ENCODE measurements at places on chromosomes 11 and 22.

GRCh38 chr11:59097113-59097708, 9.8 kb upstream of the FAM111B start:
- peak; percentile 35 for DNase-seq

DNA sequence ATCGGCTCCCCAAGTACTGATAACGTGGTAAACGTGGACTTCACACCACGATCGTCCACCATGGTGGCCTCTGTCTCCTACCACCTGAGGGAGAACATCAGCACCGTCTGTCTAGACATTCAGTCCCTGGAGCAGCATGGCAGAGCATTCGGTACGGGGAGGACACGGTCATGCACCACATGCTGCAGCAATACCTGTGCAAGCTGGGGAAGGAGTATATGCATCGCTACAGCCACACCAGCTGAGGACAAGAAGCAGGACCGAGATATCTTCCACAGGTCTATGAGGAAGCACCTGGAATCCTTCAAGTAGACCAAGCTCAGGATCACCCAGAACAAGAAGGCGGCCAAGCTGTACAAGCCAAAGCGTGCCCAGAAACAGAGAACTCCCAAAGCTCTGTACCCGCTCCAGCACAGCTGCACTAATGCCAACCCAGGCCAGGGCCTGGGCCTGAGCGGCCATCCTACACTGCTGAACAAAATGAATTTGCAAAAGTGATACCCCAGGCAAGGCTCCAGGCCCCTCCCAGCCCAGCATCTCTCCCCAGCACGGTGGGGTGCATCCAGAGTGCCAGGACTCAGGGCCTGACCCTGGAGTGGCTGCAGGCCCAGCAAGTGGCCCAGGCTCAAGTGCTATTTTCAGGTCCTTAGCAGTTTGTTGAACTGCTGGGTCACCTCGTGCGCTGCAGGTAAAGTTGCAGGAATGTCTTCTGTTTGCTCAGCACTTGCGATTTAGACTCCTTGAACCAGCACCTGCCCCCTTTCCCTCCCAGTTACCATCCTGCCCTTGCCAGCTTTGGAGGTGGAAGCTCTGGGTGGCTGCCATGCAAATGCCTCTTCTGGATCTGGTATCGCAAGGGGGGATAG, 119.3 kb upstream of the SERPIND1 start:
- DNase-seq: no peak

GRCh38 chr11:111419641-111420327, 40.7 kb upstream of the POU2AF1 start:
- no peak for DNase-seq

DNA sequence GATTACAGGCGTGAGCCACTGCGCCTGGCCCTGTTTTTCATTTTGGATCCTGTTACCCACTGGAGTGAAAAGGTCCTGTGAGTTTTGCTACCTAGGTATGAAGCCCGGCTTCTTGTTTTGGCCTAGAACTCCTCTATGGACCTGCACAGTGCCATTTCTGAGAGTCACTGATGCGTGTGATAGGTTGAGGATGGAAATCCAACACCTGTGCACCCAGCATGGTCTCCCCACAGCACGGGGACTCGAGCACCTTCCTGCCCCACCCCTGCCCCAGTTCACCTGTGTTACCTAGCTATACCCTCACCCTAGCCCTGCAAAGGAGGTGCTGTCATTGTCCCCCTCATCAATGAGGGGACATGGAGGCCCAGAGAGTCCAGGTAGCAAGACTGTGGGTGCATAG, 5.1 kb downstream of the FBLN1 start:
- no peak for DNase-seq

GRCh38 chr11:76801225-76801624, 18.1 kb downstream of the TSKU start:
- DNase-seq: no peak

DNA sequence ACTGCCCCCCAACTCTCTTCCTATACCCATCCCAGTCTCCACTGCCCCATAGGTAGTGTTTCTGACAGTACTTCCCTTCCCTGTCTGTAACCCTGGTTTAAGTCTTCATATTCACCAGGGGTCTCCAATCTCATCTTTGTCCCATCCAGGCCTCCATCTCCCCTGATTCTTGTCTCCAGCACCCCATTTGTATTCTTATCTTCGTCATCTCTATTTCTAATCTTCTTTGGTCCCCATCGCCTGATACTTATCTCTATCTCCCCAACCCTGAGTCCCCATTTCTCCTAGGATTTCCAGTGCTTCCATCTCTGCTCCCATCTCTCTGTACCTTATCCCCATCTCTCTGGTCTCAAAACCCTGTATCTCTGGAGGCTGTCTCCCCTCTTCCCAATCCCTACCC, 1.8 kb downstream of the PHOX2A start:
- DNase-seq: no peak

GRCh38 chr11:38927993-38928392, 2330.0 kb upstream of the RAG2 start:
- DNase-seq: no peak

DNA sequence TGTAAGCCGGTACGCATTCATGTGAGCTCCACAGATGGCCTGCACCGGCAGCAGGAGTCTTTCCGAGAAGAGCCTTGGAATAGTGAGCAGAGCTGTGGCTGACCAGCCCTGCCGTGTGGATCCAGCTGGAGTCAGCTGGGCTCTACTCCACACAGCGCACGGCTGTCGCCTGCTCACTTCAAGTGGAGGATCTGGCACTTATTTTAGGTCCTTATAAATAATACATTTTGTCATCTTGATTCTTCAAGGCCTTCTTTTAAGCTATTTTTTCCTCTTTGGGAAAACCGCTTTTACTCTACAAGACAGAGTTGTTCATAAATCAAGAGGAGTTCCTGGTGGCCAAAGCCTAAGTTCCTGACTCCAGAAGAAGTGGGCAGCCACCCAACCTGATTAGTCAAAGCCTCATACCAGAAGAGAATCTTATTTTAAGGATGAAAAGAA, 93.8 kb downstream of the KCNC1 start:
- DNase-seq: no peak

- DNase-seq: no peak
Measured at GRCh38 chr11:76327756-76328388, 53.1 kb downstream of the THAP12 start.

DNA sequence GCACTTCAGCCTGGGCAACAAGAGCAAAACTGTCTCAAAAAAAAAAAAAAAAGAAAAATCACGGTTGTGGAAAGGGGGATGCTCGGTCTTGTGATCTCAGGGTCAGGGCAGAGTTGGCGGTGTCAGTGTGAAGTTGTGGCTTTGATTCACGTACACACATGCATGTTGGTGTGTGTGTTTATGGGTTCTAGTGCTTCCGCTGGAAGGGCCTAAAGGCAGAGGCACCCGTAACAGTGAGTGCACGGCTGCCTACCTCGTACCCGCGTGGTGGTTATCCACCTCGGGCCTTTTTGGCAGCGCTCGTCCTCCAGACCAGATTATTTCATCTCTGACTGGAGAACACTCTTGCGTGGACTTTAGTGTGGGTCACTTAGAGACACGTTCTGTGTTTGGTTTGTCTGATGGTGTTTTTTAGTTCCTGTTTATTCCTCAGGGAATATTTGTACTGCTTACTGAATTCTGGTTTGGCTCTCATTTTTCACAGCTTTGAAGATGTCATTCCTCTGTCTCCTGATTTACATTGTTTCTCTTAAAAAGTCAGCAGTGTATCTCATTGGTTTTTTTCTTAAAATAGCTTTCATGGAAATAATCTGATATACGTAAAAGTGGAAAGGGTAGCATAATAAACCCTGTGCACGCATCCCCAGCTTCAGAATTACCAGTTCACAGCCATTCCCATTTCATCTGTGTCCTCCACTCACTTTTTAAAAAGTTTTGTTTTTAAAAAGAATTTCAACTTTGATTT, 15.6 kb downstream of the ZBED4 start:
- no peak for DNase-seq

DNA sequence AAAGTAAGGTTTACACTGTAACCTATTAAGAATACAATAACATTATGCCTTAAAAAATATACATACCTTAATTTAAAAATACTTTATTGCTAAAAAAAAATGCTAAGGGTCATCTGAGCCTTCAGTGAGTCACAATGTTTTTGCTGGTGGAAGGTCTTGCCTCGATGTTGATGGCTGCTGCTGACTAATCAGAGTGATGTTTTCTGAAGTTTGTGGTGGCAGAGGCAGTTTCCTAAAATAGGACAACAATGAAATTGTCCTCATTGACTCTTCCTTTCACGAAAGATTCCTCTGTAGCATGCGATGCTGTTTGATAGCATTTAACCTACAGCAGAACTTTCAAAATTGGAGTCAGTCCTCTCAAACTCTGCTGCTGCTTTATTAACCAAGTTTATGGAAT, 97.6 kb downstream of the FAT3 start:
- DNase-seq: no peak

DNA sequence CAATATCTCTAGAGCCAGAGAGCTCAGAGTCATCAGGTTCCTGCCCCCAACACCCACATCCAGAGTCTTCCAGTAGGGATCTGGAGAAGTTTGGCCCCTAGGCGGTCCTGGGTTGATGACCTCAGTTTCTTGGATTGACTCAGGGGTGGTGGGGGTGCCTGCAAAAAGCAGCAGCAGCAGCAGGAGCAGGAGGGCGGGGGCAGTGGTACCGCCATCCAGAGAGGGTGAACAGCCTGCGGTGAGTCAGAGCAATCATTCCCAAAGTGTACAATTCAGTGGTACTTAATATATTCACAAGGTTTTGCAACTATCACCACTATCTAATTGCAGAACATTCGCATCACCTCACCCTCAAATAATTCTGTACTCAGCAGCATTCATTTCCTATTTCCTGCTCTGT, 9.9 kb upstream of the SEC14L3 start:
- no peak for DNase-seq

DNA sequence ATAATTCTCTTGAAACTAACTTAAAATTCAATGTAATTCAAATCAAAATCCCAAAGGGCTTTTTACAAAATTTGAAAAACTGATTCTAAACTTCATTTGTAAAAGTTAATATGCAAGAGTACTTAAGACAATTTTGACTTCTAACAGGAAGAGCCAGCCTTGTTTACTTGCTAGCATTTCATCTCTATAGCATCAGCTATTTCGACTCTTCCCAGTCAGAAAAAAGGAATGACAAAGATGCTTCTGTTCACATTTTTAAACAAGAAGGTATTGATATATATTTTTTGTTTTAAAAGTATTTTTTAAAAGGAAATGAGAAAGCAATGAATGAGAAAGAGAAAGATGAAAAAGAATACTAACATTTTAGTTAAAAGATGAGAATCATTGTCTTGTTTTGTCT, 16.4 kb downstream of the SLN start:
- DNase-seq: no peak

- DNase-seq: no peak
Measured at GRCh38 chr11:124167826-124168231, 15.3 kb upstream of the OR10D3 start.

DNA sequence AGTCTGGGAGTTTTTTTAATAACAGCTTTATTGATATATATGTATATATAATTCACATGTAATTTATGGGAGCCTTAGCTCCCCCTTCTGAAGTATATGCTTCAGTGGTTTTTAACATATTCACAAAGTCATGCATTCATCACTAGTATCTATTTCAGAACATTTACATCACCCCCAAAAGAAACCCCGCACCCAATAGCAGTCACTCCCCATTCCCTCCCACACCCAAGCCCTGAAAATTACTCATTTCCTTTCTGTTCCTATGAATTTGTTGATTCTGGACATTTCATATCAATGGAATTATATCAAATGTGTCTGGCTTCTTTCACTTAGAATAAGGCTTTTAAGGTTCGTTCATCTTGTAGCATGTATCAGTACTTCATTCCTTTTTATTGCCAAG, 35.6 kb upstream of the SYT7 start:
- DNase-seq: no peak

DNA sequence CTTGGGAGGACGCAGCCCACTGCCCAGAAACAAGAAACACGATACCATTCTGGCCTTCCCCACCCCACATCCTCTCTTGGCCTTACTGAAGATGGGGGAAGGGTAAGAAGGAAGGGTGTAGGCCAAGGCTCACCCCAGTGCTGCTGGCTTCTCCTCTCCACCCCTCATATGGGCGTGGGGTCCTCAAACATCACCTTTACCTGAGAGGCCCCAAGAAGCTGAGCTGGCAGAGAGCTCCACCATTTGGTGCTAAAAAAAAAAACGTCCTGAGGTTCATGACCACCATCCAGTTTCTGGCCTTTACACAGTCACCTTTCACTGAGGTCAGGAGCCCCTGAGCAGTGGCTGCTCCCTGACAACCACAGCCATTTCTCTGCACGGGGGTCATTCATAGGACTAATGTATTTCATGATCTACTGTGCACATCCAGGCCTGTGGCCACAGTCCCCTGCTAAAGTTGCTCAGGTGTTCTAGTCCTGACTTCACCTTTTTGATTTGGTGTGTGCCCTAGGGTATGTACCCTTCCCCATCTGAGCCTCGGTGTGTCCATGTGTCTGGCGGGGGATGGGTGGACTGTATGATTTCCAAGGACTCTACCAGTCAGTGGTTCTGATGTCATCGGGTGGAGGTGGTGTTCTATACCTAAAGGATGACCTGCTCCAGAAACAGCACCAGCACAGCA, 15.1 kb downstream of the RHOG start:
- no peak for DNase-seq

- no peak for DNase-seq
Measured at GRCh38 chr11:60797846-60798630, 12.9 kb downstream of the MS4A10 start.
